Common myeloid progenitor, CD34-positive (primary cell): ENCODE measurements at places on chromosomes 7 and 10.

DNA sequence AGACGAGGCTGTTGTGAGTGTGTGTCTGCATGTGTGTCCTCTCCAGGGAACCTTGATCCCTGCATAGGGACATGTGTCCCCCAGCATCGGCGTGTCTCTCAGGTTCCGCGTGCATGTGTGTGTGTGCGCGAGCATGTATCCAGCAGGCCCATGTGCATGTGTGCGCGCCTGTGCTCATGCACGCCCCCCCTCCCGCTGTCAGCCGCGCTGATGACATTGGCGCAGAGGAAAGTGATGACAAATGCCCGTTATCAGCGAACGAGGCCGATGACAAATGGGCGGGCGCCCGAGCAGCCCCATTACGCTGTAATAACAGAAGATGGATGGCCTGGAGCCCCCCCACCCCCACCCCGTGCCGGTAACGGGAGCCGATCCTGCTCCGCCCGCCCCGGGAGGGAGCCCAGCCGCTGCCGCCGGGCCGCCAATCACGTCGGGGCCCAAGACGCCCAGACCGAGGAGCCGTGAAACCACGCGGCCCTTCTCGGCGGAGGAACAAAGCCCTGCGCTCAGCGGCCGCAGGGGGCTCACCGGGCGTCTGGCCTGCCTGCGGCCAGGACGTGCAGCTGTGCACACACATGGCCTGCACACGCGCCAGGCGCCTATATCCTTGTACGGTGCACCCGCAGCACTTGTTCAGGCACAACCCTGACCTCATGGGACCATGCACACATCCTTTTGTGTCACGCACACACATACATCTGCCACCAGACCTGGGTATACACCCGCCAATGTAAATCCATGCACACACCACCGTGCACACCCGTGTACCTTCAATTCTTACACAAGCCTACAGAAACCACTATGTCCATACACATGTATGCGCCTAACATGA lies 21.5 kb downstream of the POLL start:
- peak; percentile 72 for DNase-seq

- DNase-seq, result peak; percentile 73
Measured at GRCh38 chr10:102419269-102420180, 940 bp upstream of the PSD start.

DNA sequence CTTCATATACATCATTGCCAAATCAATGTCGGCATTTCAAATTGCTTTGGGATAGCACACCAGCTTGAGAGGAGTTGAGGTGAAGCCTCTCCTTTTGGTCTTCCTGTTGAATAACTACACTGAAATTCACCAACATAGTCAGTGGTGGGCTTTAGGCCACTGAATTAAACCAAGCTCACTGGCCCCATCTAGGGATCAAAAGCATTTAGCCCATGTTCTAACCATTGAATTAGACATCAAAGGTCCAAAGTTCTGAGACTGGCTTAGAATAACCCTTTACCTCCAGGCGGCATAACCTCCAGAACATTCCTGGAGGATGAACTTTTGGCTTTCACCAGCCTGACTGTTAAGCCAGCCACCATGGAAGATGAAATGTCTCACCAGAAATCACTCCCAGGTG lies 54.6 kb downstream of the BPGM start:
- DNase-seq, result peak; percentile 50

DNA sequence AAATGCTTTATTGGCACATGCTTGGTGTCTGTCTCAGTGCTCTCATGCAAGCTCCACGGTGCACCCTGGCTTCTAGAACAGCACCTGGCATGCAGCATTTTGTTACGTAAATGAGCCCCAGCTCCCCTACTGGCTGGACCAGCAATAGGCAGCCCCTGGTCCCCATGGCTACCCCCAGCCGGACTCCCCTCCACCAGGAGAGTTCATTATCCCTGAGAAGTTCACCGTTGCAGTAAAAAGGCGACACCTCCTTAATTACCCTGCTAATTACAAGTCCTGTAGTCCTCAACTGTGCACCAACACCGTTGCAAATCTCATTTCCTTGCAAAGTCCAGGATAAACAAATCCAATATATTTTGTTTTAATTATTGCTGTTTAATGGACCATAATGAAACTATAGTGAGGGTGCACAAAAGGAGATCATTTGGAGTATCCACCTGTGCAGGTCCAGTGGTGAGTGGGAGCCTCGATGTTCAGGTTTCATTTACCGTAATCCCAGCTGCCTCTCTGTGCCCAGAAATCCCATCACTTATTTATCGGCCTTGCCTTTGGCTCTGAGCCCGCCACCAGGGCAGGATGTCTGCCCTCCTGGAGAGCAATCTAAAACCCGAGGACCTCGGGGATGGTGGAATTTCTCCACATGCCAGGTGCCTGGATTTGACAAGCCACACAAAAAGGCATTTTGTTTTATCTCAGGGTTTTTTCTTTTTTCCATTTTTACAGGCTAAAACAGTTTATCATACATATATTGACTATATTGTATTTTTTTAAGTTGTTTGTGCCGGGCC lies 12.8 kb upstream of the DRGX start:
- no peak for DNase-seq

- DNase-seq, result no peak
Measured at GRCh38 chr7:33973231-33974015, 68.1 kb downstream of the BMPER start.
